ENCODE measurements at places on chromosomes 6 and 20. TPM values are rescaled to one million over a fixed set of nuclear protein-coding genes. Genes with fewer than 3 reads are reported as not detected.

Gene COL9A1
- total RNA-seq: 9.4 TPM

Gene SDHAF4
- 8.5 TPM for total RNA-seq

- no peaks in the 10 kb centered on the region for H3K27me3 ChIP-seq
- H3K27ac ChIP-seq: no peak overlapping the region
- no peak for DNase-seq
- H3K36me3 ChIP-seq: no peaks in the 10 kb centered on the region
- H3K4me1 ChIP-seq: no peaks in the 10 kb centered on the region
These were observed 13.0 kb upstream of the PFDN4 start for GRCh38 chr20:54194724-54195438.

DNA sequence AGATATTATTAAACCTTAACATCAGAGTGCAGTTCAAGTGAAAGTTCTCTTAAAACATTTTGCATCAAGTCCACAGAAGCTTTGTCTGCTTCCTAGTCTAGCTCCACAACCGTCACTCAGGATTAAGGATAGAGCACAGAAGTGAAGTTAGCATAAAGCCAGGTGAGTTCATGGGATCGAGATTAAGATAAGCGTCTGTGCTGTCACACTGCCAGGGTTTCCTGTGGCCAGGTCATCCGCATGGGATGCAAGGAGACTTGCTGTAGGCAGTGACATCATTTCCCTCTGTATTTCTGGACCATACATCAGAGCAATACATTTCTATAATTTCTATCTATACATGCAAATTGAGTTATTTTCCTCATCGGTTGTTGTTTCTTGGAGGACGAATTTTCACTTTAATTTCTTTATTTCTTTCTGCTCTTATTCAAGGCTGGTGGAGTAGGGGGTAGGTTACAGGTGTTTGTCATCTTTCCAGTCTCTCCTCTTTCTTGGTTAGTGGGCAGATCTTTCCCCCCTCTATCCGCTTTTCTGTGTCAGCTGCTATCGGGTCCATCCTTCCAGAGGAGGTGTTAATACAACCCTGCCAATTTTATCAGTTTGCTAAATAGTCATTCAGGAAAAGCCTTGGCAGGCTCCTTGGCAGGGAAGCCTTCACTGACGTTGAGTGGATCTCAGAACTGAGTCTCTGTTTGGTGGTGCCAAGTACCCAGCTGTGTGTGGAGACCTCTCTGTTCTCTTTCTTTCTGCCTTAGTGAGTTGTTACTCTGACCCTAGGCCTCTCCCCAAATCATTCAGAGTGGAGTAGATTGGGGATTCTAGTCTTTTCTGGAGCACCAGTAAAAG, 307.6 kb upstream of the MAP3K7 start:
- H3K4me1 ChIP-seq: no peaks in the 10 kb centered on the region
- no peak overlapping the region for H3K27ac ChIP-seq

DNA sequence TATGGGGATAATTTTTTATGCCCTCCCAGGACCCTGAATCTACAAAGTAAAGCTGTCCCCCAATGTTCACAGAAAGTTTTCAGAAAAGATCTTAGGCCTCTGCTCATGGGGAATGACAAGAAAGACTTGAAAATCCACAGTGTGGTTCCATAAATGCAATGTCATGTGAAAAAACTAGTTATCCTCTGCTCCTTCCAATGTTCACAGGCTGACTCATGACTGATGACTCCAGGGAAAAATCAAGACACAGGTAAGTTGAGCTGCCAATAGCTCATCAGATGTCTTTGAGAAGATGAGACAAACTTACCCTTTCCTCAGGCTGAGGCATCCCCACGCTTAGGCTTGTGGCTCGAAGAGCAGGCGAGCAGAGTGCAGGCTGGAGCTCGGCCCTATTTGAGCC, 14.8 kb upstream of the BCLAF1 start:
- H3K27ac ChIP-seq: no peak overlapping the region
- DNase-seq: no peak
- no peaks in the 10 kb centered on the region for H3K27me3 ChIP-seq
- H3K36me3 ChIP-seq: no peaks in the 10 kb centered on the region
- H3K4me3 ChIP-seq: no peak overlapping the region
